ENCODE measurements at places on chromosomes 11 and 22.
A peak's percentile ranks its signal among the peaks of the same experiment; 100 is the strongest.

DNA sequence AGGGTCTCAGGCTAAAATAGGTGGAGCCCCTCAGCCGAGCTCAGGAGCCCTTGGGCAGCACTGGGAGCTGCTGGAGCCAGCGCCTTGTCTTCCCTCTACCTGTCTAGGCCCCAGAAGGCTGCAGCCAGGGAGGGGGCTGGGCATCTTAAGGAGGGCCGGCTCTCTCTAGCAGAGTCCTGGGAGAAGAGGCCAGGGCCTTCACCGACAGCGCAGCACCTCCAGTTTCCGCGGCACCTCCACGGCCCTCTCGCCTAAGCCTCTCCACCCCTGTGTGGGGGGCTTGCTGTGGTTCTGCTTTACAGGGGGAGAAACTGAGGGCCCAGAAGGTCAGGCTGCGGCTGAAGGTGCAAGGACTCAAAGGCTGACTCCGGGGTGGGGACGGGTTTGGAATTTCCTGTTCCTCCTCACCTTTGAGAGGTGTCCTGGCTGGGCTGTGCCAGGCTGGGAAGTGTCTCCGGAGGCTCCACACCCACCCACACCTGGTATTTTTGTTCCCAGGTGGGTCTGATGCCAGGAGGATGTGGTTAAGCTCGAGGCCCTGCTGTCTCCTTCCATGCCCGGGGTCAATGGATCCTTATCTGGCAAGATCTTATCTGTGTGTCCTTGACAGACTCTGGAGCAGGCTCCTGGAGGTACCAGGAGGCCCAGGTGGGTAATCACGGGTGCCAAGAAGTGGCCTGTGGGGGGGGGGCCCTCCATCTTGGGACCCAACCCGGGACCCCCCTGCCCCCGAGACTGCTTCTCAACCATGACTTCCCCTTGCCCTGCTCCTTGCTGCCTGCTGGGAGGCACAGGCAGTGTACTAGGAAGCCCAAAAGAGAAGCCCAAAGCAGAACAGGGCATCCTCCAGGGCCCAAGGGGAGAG is 95.3 kb upstream of the FGF3 start:
- DNase-seq, result no peak
- H3K27me3 ChIP-seq, result peaks cover 59% of the 10 kb centered on the region
- no peaks in the 10 kb centered on the region for H3K36me3 ChIP-seq
- H3K4me3 ChIP-seq, result no peak overlapping the region
- H3K4me1 ChIP-seq, result peaks cover 3% of the 10 kb centered on the region
- no peak overlapping the region for H3K27ac ChIP-seq

DNA sequence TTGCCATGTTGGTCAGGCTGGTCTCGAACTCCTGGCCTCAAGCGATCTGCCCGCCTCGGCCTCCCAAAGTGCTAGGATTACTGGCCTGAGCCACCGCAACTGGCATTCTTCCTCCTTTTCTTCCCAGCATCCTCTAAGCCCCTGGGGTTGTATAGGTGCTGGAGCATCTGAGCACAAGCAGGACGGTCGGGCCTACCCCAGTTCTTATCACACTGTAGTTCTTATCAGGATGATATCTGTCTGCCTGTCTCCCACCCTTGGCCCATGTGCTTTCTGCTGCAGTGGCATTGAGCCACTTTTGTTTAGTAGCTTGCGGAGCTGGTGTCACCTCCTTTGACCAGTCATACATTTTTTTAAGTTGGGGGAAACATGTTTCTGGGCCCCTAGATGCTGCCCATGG is 1.9 kb downstream of the RHOD start:
- H3K4me1 ChIP-seq, result peaks cover 5% of the 10 kb centered on the region
- no peak for DNase-seq
- no peaks in the 10 kb centered on the region for H3K27me3 ChIP-seq
- peaks cover 2% of the 10 kb centered on the region for H3K36me3 ChIP-seq
- H3K4me3 ChIP-seq, result no peak overlapping the region

DNA sequence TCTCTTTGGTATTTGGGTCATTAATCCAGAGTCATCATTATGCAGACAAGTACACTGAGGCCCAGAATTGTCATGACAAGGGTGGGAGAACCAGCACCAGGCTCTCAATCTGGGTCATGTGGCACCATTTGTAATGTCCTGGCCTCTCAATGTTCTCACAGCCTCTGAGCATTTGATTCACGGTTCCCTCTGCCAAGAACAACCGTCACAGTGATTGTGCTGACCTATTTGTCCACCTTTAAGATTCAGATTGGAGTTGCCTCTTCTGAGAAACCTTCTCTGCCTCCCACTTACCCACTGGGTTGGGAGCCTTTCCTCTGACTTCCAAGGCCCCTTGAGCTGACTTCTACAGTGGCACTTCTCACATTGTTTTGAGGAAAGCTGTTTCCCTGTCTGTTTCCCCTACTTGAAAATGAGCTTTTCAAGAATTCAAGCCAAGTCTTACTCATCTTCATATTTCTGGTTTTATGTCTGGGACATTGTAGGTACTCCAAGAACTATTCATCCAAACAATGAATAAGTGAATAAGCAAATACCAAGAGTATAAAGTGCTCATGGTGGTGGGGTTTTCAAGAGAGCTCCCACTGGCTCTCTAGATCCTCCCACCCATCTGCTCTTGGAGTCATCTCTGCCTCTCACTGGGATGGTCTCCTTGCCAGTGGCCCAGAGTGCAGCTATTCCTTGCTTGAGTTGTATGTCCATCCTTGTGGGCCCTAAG is 126.4 kb upstream of the E2F8 start:
- H3K27me3 ChIP-seq, result no peaks in the 10 kb centered on the region
- no peaks in the 10 kb centered on the region for H3K36me3 ChIP-seq
- H3K27ac ChIP-seq, result no peak overlapping the region
- no peak for DNase-seq
- no peaks in the 10 kb centered on the region for H3K4me1 ChIP-seq

GRCh38 chr11:69277074-69277809 is 16.7 kb upstream of the MYEOV start:
- no peaks in the 10 kb centered on the region for H3K36me3 ChIP-seq
- no peaks in the 10 kb centered on the region for H3K4me1 ChIP-seq
- no peak for DNase-seq
- peaks cover 7% of the 10 kb centered on the region for H3K27me3 ChIP-seq

DNA sequence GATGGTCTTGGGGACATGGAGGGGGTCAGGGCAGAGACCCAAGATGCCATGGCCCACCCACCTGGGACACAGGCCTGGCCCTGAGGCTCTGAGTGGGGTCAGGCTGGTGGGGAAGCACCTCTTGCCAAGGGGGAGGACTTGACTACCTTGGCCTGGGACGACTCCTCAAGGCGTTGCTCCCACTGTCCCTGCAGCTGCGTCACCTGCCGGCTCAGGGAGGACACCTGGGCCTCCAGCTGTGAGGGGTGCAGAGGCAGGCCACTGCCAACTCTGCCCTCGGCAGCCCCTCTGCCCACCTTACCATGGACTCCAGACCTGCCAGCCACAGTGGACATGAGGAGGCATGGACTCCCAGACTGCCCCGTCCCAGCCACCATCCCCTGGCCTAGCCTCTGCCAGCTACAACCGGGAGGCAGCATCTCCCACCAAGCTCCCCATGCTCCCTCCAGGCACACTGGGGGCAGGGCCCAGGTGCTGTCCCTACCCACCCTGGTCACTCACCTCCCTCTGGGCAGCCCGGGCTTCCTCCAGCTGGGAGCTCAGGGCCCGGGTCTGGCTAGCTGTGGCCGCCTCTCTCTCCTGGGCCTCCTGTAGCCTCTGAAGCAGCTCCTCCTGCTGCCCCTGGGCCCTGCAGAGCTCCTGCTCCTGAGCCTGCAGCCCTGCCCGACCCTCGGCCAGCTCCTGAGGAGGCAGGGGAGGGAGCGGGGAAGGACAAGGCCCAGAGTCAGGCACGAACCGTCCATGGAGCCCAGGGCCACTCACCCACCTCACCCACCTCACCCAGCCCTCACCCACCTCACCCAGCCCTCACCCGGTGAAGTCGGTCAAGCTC is 8.6 kb downstream of the CDC42BPG start:
- no peak overlapping the region for H3K27ac ChIP-seq
- H3K4me3 ChIP-seq, result no peak overlapping the region
- DNase-seq, result no peak
- H3K27me3 ChIP-seq, result no peaks in the 10 kb centered on the region

DNA sequence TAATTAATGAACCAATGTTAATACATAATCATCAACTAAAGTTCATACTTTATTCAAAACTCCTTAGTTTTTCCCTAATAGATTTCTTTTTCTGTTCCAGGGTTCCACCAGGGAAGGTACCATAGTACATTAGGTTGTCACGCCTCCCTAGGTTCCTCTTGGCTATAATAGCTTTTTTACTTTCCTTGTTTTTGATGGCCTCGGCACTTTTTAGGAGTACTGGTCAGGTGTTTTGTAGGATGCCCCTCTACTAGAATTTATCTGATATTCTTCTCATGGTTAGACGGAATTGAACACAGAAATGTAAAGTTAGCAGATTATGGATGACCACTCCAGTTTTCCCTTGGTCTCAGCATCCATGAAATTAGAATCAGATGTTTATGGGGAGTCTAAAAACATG is 34.0 kb downstream of the PARVA start:
- no peaks in the 10 kb centered on the region for H3K36me3 ChIP-seq
- H3K4me1 ChIP-seq, result no peaks in the 10 kb centered on the region
- H3K4me3 ChIP-seq, result no peak overlapping the region
- H3K27me3 ChIP-seq, result peaks cover 36% of the 10 kb centered on the region
- no peak for DNase-seq
- H3K27ac ChIP-seq, result no peak overlapping the region

DNA sequence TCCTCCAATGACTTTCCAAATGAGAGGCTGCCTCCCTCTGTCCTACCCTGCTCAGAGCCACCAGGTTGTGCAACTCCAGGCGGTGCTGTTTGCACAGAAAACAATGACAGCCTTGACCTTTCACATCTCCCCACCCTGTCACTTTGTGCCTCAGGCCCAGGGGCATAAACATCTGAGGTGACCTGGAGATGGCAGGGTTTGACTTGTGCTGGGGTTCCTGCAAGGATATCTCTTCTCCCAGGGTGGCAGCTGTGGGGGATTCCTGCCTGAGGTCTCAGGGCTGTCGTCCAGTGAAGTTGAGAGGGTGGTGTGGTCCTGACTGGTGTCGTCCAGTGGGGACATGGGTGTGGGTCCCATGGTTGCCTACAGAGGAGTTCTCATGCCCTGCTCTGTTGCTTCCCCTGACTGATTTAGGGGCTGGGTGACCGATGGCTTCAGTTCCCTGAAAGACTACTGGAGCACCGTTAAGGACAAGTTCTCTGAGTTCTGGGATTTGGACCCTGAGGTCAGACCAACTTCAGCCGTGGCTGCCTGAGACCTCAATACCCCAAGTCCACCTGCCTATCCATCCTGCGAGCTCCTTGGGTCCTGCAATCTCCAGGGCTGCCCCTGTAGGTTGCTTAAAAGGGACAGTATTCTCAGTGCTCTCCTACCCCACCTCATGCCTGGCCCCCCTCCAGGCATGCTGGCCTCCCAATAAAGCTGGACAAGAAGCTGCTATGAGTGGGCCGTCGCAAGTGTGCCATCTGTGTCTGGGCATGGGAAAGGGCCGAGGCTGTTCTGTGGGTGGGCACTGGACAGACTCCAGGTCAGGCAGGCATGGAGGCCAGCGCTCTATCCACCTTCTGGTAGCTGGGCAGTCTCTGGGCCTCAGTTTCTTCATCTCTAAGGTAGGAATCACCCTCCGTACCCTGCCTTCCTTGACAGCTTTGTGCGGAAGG is 2.9 kb downstream of the APOC3 start:
- no peak for DNase-seq
- H3K4me1 ChIP-seq, result peaks cover 6% of the 10 kb centered on the region
- no peak overlapping the region for H3K27ac ChIP-seq
- peaks cover 3% of the 10 kb centered on the region for H3K36me3 ChIP-seq

DNA sequence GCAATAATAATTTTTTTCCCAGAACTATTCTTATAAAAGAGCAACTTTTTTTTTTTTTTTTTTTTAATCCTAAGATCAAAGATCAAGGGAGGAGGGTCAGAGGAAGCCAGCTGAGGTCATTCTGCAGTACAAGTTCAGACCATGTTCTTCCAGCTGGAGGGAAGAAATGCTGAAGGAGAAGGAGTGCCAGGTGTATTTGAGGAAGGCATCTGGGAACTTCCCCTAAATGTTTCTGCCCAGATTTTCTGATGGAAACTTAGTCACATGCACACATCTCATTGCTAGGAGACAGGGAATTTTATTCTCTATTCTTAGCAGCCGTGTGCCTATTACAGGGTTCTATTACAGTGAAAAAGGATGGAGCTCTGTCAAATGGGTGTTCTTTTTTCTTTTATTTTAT is 208.4 kb downstream of the ARHGAP42 start:
- no peak overlapping the region for H3K27ac ChIP-seq
- H3K36me3 ChIP-seq, result no peaks in the 10 kb centered on the region
- H3K4me1 ChIP-seq, result no peaks in the 10 kb centered on the region
- no peak for DNase-seq

DNA sequence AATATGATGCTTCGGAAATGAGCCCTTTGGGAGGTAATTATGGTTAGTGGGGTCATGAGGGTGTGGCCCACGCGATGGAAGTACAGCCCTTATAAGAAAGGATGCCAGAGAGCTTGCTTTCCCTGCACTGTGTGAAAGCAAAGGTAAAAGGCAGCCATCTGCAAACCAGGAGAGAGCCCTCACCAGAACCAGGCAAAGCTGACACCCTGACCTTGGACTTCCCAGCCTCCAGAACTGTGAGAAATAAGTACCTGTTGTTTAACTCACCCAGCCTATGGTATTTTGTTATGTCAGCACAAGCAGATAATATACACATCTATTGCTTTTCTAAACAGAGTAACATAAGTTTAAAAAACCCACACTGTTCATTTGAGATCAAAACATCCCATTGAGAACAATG is 50.7 kb downstream of the SYN3 start:
- H3K4me3 ChIP-seq, result no peak overlapping the region
- no peaks in the 10 kb centered on the region for H3K36me3 ChIP-seq
- H3K4me1 ChIP-seq, result no peaks in the 10 kb centered on the region
- peaks cover 24% of the 10 kb centered on the region for H3K27me3 ChIP-seq

GRCh38 chr11:79406376-79406775 is 34.5 kb downstream of the TENM4 start:
- no peak overlapping the region for H3K27ac ChIP-seq
- no peaks in the 10 kb centered on the region for H3K27me3 ChIP-seq
- no peaks in the 10 kb centered on the region for H3K36me3 ChIP-seq
- H3K4me1 ChIP-seq, result no peaks in the 10 kb centered on the region
- no peak for DNase-seq

DNA sequence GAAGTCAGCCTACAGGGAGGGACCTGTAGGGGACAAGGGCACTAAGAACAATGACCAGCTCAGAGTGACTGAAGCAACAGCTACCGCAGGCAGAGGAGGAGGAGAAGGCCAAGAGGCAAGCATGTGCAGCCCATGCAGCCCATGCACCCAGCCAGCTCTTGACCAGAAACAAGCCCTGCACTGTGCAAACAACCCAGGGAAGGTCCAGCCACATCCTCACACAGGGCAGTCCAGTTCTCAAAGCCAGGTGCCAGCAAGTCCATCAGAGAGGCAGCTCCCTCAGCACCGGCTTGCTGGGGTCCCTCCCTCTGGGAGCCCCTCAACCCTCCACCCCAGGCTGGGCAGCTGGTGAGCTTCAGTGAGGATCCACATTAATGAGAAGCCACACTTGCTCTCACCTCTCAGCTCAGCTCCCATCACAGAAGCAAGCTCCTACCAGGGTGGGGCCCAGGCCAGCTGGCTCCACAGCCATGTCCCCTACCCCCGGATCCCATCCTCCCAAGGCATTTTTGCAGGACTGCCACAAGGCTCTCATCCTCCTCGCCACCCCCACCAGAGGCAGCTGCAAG is 7.1 kb downstream of the DGCR2 start:
- H3K36me3 ChIP-seq, result peaks cover 20% of the 10 kb centered on the region
- H3K27ac ChIP-seq, result peak overlapping the region; percentile 75
- H3K4me1 ChIP-seq, result peaks cover 57% of the 10 kb centered on the region
